Renal pelvis (tissue), 12 donors: ENCODE measurements at places on chromosomes 2 and 18. TPM values are rescaled to one million over a fixed set of nuclear protein-coding genes. Genes with fewer than 3 reads are reported as not detected.

DNA sequence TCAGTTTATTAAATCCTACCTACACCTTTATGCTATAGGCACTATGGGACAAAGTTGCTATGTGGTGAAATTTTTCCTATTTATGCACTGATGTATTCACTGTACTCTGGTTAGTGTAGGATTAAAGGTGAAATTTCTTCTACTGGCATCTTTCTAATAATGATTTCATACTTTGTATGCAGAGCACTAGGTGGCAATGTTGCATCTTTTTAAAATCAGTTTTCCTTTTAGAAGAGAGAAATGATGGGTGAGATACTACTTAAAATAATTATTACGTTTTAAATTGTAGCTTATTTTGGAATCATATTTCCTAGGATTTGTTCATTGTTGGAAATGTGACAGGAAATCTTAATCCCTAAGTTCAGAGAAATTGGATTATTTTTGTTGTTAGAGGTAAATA is 150.9 kb downstream of the CD8B2 start:
- peak; percentile 33 for DNase-seq

Gene RAPH1
- 13.4 TPM for polyA plus RNA-seq

DNA sequence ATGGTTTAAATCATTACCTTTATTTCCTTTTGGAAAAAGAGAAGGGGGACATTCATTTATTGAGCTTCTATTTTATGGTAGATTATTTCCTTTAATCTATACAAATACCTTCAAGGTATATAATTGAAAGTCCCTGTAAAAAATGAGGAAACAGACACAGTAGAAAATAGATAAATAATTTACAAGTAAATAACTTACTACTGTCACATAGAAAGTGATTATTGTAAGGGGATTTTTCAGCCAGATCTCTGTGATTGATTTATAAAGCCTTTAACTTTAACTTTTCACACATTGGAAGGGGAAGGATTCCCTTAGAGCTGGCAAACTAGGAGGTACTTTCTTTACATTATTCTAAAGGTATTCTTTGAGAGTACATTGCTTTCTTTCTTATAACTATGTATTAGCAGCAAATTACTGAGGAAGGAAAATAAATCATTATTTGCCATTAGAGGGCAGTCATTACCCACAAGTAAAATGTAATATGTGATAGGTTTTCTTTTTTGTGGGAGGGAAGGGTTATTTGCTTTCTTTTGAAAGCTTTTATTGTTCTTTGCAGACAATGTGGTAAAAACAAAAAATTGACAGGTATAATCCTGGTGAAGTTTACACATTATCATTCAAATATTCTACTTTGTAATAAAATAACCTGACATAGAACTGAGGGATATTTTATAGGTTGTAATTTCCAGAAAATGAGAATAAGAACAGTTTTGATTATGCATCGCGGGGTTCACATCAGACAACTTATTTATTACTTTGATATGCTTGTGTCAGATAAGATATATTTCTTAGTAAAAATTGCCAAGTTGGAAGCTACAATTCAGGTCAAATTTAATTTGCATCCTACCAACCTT is 24.8 kb upstream of the RPE start:
- DNase-seq = peak; percentile 28

Gene COL5A2
- 147 TPM for polyA plus RNA-seq

DNA sequence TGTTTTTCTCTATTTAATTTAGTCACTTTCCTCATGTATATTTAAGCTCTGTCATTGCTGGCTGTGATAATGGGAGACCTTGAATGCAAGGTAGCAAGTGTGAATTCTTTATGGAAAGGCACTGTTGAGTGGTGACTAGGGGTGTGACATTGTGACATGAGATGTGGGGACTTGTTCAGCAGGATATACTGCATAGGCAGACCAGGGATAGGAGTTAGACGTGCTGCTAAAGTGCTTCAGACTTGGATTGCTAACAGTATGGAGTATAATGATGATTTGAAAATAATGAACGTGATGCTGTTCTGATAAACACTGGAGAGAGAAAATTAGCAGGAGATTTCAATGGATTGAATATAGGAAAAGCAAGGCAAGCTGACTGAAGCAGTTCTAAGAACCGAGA is 135.1 kb downstream of the NCOA1 start:
- DNase-seq = no peak

- DNase-seq = no peak
Measured at GRCh38 chr2:156586621-156587020, 150.4 kb downstream of the GPD2 start.

GRCh38 chr2:63942788-63943187 is 76.4 kb downstream of the VPS54 start:
- DNase-seq = no peak

- DNase-seq = no peak
Measured at GRCh38 chr2:121348128-121348740, 63.2 kb upstream of the TFCP2L1 start.

DNA sequence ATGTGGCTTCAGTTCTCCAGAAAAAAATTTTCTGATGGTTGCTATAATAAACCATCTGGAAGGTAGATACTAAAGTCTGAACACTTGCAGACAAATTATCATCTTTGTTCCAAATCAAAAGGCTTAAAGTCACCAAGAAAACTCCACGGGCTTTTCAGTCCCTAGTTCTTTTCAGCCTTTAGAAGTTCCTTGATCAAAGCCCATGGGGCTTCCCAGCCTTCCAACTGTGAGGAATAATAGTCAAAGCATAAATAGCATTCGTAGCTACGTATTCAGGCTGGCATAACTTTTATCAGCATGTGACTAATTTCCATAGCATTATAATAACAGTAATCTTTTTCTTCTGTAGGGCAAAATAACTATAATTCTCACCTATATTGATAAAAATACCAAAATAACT is 13.9 kb downstream of the SCG2 start:
- no peak for DNase-seq

DNA sequence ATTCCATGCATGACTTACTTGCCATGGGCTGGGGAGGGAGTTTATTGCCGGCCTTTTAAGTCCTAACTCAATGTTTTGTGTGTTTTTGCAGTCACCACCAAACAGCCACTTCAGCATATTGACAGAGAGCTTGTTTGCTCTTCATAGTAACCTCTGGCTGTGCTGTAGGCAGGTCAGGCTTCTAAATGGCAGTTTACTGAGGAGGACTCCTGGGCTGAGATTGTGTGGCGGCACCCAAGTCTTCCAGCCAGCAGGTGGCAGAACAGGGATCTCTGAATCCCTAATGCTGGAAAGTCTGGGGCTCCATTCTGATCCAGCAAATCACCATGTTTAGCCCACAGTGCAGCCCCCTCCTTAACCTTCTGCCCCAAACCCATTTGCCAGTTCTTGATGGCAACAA is 121.2 kb downstream of the CAPN13 start:
- DNase-seq = no peak

- no peak for DNase-seq
Measured at GRCh38 chr2:31384771-31385276, 29.7 kb downstream of the XDH start.

Gene IL1RN
- 2.9 TPM for polyA plus RNA-seq
